ENCODE measurements at places on chromosomes 12 and 14.
A peak's percentile ranks its signal among the peaks of the same experiment; 100 is the strongest.

- DNase-seq = no peak
Observed at GRCh38 chr12:115687094-115687493, 590.4 kb downstream of the MED13L start.

- DNase-seq = no peak
Observed at GRCh38 chr12:27974735-27975221, 2.2 kb upstream of the PTHLH start.

GRCh38 chr12:78316136-78316535, 485.4 kb downstream of the NAV3 start:
- DNase-seq = no peak

GRCh38 chr12:176321-177181, 37.4 kb downstream of the SLC6A12 start:
- DNase-seq = no peak

DNA sequence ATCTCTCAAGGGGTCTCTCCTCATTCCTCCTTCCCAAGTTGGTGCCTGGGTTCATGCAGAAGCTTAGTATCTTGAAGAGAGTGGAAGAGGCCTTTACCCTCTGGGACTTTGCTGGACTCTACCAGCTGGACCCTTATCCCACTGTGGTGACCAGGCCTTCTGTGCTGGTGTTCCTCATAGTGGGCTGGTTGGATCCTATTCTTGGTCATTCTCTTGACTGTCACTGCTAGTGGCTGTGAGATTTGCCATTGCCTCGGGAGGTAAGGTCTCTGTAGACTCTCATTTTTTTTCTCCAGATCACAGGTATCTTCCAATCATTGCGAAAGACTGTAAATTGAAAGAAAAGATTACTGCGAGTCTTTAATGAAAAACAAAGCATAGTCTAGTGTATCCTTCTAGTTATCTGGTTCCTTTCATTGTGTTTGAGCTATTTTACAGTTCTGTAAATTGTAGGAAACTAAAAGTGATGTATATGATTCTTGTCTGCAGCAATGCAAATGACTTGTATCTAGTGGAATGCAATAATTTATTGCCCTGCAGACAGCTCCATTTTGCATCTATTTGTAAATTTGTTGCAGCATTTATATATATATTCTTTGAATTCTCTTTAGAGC, 217.9 kb downstream of the AEBP2 start:
- DNase-seq = no peak

GRCh38 chr14:91061056-91061887, 831 bp upstream of the RPS6KA5 start:
- no peak for DNase-seq

DNA sequence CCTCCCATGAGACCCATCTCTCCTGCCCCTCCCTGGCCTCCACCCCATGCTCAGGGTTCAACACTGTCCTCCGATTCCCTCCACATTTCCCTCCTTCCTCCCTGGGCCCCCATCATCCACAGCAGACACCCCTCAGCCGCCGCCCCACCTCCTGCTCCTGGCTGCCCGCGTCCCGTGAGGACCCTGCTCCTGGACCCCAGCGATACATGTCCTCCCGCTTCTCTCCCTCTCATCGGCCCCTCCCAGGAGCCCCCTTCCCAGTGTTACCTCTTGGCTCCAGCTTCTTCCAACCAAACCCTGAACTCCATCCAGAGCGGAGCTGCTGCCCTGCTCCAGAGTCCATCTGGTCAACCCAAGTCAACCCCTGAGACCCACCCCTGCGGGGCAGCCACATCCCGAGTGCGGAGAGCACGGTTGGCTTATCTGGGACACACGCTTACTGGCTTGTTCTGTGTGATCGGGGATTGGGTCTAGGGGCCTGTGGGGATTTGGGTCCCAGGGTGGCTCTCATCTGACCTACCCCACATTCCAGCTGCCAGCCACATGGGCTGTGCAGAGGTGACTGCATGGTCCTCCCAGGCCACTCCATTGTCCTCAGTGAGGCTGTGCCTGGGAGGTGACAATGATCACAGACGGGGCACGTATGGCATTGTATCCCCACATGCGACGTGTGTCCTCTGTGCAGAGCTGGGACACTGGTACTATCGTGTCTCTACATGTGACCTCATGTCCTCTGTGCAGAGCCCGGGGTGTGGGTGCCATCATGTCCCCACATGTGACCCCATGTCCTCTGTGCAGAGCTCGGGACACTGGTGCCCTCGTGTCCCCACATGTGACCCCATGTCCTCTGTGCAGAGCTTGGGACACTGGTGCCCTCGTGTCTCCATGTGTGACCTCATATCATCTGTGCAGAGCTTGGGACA, 333.6 kb downstream of the ADGRD1 start:
- no peak for DNase-seq

DNA sequence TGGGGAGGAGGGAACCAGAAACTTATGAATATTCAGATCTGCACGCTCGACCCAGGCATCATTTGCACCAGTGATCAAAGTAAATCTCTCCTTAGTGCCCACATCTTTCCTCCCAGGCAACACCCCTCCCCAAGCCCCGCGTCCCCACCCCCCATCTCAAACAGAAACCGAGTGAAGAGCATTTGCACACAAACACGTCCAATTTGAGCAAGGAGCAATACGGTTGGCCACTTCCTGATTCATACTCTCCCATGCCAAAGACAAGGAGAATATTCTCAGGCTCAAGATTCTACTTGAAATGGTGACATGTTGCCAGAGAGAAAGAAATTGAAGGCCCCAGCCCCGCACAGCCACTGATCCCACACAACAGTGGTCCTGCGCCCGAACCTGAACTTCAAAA, 7.1 kb downstream of the FOXN3 start:
- DNase-seq = no peak

DNA sequence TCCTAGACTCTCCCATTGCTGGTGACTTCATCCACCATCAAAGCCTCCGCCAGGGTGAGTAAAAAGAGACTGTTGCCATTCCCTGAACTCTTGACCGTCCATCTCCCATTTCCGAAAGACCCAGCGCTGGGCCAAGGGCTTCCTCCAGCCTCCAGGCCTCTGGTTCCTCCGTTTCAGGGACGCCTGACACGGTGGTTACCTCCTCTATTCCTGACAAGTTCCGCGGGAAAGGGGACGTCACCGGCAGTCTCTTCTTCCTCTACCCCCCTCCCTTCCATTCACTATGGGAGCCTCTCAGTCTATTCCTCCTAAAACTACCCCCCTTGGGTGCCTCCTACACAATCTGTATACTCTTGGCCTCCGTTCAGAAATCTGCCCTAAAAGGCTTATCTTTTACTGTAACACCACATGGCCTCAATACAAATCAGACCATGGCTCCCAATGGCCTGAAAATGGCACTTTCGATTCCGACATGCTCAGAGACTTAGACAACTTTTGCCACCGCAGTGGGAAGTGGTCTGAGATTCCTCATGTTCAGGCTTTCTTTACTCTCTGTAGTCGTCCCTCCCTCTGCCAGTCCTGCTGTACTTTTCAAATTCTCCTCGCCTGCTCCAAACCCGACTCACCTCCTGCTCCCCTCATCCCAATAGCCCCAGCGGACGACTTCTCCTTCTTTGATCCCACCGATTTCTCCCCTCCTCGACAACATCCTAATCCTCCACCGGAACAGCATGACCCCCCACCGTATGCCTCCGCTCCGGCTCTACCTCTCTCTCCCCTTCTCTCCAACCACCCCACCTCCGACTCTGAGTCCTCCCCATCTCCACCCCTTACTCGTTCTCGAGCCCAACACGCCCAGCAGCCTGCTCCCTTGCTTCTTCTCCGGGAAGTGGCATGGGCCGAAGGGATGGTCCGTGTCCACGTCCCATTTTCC, 70.4 kb downstream of the MOK start:
- no peak for DNase-seq

GRCh38 chr12:115872919-115873357, 404.6 kb downstream of the MED13L start:
- no peak for DNase-seq

DNA sequence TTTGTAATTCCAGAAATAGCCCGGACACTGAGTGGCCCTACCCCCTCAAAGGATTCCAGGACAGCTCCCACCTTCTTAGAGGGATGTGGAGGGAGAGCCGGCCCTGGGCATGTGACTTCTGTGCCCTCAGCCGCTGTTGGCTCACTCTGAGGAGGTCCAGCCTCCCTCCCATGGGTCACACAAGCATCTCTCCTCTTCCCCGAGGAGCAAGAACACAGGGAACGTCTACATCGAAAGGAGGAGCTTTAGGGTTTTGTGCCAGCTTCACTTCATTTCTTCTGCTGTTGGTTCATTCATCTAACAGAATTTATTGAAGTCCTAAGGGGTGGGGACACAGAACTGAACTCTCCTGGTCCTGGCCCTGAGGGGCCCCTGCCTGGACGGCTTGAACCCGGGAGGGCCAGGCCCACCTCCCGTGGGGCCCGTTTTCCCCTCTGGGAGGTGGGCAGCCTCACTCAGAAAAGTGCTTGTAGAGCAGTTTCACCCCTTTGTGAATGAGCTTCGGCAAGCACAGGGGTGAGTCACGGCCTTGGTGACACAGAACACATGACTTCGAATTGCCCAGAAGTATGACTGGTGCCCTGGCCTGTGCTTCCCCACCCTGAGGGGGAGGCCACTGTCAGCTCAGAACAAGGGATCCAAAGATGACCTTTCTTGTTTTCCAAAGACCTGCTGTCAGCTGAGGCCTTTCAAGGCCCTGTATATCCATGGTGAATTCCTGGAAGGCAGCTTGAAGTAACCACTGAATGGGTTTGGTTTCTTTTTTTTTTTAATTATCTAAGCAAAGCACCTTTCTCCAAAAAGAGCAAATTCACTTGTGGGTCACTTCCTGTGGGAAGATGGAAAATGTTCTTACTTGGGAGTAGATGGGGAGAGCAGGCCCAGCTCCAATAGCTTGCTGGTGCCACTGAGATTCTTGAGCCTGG, 39.2 kb downstream of the NFKBIA start:
- DNase-seq = no peak

- peak; percentile 67 for DNase-seq
Observed at GRCh38 chr12:20620261-20620660, 74.9 kb upstream of the SLCO1C1 start.

DNA sequence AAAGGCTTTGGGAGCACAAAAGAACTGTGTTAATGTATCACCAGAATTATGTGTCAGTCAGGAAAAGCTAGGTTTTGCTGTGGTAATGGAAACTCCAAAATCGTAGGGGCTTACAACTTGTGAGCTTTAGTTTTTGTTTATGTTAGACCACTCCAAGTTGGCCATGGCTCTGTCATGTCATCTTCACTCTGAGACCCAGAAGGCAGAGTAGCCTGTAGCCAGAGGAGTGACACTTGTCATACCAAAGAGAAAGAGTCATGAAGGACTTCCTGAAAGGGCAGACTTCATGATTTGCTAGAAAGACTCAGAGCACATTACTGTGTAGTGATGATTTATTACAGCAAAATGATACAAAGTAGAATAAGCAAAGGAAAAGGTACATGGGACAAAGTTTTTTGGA, 133.6 kb upstream of the SSTR1 start:
- no peak for DNase-seq

GRCh38 chr12:25434515-25434914, 118.6 kb downstream of the LMNTD1 start:
- DNase-seq = peak; percentile 24

- DNase-seq = no peak
Observed at GRCh38 chr12:116441292-116441691, 117.9 kb upstream of the MAP1LC3B2 start.

GRCh38 chr14:36870776-36871175, 209.1 kb downstream of the PAX9 start:
- no peak for DNase-seq

DNA sequence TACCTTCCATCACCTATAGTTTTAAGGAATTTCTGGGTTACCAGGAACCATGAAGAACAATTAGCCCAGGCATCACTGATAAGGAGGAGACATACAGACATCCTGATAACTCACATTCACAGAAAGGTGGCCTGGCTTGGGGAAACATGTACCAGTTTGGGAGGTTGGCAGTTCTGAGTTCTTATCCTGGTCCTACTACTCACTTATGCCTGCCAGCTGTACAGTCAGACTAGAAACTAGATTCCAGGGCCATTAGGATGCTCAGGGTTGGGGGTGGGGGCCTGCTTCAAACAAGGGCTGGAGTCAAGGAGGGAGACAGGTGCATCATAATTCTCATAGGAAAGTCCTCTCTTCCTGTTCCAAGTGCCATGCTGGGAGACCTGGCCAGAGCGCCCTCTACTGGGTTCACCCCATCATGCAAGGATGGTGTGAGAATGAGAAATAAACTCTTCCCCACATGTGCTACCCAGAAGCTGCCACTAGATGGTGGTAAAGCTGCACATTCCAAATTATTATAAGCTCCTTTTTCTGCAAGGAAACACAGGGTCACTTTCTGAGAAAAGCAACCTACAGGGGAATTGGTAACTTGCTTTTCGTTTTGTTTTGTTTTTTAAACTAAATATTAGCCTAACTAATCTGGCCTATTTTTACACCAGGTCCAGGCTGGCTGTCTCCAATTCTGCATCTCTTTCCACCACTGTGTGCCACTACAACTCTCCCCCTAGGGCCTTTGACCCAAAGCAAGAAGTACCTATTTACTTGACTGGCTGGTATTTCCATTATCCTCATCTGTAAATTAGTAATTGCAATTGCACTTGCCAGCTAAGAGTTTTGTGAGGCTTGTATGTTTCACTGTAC, 14.5 kb downstream of the OAS2 start:
- peak; percentile 23 for DNase-seq

DNA sequence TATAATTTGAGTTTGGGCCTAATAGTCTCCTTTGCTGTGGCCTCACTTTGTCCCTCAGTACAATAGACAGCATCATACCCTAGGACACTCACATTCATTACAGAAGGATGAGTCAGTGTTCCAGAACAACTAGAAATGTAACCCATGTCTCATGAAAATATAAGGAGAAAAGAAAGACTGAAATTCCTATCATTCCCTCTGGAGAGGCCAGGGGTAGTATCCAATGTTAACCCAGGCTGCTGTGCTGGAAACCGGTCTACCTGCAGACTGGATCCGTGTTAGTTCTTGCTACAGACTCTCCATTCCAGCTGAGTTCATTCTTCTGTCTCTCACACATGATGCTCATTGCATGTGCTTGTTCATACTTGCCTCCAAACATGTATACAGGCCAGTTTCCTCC, 75.8 kb upstream of the HOXC13 start:
- DNase-seq = no peak

GRCh38 chr14:52044791-52045522, 23.9 kb downstream of the NID2 start:
- DNase-seq = no peak

- DNase-seq = no peak
Observed at GRCh38 chr14:95193081-95193480, 35.8 kb upstream of the DICER1 start.

GRCh38 chr12:132477017-132477702, 12.8 kb upstream of the FBRSL1 start:
- DNase-seq = no peak

All from muscle of back (tissue), 13 donors.